Activated T-cell treated with anti-CD3 and anti-CD28 coated beads, Interleukin-2, amount 50 U/mL, for 72 hours (primary cell): ENCODE measurements at places on chromosomes 7 and 10.

DNA sequence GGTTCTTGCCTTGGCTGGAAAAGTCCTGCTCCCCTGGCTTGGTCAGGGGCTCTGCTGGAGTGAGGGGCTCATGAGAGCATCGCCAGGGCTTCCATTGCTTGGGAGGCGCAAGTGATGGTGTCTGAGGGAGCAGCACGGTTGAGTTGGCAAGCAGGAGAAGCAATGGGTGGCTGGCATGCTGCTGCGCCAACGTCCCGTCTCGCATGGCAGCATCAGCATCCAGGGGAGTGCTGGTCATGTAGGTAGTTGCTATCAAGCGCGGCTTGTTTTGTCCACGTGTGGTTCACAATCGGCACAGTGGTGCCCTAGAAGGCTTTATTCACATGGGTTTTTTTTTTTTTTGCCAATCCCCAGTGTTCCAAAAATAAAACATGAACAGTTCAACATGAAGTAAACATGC is 3.8 kb downstream of the PYROXD2 start:
- DNase-seq = no peak

DNA sequence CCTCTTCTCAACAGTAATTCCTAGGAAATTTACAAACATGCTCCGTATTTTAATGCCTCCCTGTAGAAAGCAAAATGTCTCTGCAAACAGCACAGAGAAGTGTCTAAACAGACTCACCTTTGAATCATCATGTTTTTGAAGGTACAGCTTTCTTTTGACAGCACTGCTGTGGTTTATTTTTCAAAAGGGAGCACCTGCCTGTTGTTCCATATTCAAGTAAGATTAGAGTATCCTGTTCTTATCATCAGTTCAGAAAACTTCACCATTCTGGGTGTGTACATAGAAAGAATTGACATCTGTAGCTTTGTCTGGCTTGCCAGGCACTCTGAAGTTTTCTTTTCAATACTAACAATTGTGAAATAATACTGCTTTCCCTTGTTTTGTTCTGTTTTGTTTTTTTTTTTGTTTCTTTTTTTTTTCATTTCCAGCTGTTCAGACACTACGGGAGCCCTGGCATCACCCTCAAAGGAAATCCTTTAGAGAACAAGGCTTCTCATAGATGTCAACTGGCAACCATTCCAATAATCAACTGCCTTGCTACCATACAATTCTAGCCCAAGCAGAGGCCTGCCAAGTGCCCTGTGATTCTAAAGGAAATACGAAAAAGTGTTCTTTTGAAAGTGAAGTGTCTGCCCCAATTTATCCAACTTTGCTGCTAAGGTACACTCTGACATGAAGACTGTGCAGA is 275.9 kb downstream of the PRPF18 start:
- DNase-seq = no peak

GRCh38 chr10:31317652-31318381 is 1.2 kb upstream of the ZEB1 start:
- DNase-seq = peak; percentile 86

DNA sequence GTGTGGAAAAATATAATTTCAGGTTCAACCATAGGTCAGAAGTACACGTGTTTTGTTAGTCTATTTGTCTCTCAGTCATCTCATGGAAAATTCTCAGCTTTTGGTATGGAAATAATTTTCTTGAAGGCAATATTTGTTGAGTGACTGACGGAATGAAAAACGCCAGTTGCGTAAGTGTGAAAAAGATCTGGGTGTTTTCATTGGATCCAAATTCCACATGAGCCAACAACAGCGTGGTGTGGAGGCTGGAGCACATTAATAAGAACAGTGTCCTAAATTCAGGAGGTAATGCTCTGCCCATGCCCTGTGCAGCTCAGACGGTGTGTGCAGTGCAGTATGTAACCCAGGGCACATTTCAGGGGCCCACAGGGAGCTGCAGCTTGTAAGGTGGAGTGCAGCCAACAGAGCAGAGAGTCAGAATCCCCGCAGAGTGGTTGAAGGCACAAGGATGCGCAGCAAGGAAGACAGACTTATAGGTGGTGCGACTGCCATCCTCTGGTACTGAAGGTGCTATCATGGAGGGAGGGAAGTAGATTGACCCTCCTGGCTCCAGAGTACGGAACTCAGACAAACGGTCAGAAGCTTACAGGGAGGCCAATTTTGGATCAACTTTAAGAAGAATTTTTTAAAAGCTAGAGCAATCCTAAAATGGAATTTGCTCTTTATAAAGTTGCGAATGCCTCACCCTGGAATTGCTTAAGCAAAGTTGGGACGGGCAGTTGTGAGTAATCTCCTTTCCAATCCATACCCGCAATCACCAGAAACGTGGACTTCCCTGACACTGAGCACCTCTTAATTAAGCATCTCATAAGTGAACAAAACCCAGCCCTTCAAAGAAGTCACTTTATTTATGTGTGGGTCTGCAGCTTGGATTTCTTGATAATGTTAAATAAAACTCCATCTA is 38.0 kb downstream of the EGFR start:
- DNase-seq = no peak

DNA sequence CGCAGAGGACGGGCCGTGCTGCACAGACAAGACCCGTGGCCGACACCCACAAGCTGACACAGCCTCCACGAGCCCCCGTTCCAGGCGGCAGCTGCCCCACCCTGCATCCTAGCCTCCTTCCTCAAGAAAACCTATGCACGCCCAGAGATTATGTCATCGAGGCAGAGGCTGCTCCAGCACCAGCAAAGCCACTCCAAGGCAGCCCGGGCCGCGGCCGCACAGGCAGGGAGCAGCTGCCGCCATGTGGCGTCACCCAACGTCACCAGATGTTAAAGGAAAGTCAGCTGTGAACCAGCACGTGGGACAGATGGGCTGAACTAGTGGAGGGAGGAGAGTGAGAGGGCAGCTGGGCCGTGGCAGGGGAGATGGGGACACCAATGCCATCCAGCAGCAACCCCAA is 59.8 kb downstream of the STK32C start:
- DNase-seq = no peak

GRCh38 chr7:40739257-40739656 is 604.5 kb downstream of the SUGCT start:
- DNase-seq = no peak

DNA sequence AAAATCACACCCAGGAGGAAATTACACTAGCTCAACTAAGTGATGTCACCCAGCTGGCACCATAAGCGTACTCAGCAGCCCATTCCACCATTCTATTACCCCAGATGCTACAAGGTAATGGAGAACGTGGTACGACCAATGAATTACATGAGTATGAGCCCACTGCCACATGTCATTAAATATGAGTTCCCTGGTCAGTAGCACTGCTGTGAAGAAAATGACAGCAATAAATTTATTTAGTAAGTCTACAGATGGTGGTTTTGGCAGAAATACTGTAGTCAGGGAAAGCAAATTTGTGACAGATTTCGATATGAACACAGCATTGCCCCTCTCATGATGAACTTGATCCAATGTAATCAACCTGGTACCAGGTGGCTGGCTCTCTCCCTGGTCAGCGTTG is 154.2 kb downstream of the VWC2 start:
- no peak for DNase-seq

- no peak for DNase-seq
Measured at GRCh38 chr10:98338318-98338717, 70.3 kb upstream of the LOXL4 start.

DNA sequence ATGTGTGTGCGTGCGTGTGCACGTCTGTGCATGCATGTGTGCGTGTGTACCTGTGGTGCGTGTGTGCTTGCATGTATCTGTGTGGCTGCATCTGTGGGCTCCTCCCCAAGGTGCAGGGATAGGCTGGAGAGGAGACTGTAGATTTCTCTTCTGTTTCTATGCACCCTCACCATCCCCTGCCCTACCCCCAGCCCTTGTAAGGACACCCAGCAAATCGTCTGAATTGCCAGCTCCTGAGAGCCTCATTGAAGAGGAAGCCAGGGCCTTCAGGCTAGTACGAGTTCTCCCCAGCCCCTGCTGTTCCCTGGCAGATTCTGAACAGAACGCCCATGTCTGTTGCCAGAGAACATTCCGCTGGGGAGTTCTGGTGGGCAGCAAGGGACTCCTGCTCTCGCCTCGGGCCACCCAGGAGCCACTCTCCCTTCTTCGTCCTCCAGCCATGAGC is 17.0 kb upstream of the TRIM8 start:
- DNase-seq = no peak

GRCh38 chr7:120526902-120527509 is 254.0 kb downstream of the KCND2 start:
- no peak for DNase-seq

- no peak for DNase-seq
Measured at GRCh38 chr7:6330657-6331056, 58.2 kb upstream of the CYTH3 start.

GRCh38 chr7:8131694-8132605 is 130.0 kb downstream of the ICA1 start:
- no peak for DNase-seq

DNA sequence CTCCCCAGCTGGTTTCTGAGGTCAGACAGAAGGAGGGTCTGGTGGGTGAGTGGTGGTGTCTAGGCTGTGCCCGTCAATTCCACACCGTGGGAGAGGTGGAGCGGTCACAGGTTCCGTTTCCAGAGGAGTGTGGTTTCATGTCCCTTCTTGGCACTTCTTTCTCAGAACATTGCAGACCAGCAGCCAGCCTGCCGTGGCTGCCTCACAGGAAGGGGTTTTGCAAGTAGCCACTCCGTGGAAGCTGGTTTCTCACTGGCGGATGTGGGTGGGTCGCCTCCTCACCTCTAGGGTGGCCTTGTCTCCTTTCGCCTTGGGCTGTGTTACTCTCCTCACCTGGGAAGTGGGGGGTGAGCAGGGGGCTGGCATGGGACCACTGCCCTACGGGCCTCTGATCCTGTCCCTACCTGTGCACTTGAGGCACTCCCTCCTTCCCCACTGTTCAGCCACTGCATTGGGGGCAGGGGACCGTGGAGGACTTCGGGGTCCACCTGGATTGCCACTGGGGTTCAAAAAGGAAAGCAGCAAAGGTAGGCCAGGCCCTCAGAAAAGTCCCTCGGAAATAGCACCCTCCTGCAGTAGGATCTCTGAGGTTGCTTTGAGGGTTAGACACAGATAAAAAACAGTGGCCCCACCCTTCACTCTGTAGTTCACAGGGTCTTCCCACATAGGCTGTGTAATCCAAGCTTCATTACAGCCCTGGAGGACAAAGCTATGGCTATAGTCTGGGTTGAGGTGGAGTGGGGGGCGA is 33.9 kb downstream of the TSPAN14 start:
- DNase-seq = peak; percentile 71

DNA sequence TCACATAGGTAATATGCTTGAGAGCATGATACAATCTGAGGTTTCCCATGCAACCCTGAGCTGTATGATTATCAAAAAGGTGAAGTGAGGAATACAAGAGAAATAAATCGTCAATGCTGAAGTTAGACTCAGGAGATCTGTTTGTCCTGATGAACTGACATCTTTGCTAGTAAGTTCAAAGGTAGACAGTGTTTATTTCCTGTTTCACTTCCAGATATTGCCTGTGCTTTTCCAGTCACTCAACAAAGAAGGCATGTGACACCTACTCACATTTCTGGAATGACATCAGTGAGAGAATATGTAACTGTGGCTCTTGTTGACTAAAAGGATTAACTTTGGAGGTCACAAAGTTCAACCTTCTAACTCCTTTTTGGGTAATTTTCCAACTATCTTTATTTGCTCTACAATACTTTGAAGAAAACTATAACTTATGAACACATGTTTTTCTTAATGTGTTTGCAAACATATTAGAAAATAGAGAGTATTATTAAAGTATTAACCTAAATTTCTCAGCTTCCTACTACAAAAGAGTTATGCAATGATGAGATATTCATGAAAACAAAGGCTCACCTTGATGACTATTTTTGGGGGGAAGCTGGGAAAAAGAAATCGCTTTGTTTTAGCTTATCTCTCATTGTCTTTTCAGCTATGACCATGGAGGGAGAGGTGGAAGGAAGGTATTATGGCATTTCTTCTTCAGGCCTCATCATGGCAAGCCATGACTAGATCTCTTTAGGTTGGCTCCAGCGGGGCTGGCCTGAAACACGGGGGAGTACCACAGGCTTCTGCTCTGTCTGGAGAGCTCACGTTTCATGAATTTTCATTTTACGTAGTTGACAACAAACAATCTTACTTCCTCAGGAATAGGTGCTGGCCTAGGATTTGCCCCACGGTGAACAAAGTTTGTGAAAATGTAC is 214.7 kb upstream of the SLC26A5 start:
- no peak for DNase-seq

DNA sequence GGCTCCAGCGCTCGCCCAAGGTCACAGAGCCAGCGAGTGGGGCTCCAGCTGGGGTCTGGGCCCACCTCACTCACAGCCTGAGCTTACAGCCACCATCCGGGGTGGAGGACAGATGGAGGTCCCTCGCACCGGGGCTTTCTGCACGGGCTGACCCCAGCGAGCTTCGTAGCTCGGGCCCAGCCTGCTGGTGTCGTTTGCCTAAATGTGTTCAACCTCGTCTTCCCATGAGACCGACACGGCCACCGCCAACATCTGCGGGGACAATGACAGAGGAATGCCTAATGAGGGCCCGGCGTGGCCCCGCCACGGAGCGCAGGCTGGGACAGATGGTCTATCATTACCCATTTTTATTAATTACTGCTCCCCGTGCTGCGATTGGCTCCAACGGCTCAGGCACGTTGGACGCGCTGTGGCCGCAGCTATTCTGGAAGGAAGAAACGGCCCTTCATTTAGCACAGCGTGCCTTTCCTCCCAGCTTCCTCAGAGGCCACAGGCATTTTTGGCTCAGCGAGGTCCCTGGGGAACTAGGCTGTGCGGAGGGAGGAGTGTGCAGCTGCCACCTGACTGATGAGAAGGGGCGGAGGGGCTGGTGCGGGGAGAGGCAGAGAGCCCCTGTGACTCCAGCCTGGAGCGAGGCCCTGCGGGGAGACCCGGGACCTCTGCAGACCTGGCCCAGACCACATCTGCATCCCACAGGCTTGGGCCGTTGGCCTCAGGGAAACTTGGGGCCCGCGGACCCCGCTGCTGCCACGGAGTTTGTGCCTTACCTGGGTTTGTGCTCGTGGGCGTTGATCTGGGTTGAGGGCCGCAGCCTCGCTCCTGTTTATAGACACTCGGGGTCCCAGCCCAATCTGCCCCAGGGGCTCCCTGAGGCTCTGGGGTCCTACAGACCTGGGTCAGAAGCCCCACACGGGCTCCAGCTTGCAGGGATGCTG is 22.9 kb upstream of the ELFN1 start:
- DNase-seq = no peak

DNA sequence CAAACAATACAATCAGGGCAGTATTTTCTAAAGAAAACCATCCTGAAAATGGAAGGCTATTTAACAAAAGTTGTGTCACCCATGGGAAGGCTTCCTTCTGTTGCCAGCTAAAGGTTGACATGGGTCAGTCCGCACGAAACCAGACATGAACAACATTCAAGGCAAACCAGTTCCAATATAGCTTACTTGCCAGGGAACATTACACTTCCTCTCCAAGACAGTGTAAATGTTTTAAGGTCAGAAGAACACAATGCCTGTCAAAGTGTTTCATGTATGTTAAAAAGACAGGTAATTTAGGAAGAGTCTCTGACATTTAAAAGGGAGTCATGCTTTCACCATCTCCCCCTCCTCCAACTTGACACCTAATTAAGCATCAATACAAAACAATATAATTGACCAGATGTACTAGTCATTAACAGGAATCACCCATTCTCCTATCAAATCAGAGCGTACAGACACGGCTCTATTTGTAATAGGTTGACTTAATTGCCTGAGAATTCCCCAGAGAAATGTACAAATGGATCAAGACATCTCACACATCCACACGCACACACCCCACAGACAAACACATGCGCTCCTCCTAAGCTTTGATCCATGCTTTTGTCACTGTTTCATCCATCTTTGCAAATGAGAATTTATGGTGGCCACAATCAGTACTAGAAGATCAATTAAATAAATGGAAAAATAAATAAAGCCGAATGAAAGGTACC is 69.5 kb downstream of the CACNA2D1 start:
- no peak for DNase-seq
